ENCODE measurements at places on chromosomes 12 and 14.

DNA sequence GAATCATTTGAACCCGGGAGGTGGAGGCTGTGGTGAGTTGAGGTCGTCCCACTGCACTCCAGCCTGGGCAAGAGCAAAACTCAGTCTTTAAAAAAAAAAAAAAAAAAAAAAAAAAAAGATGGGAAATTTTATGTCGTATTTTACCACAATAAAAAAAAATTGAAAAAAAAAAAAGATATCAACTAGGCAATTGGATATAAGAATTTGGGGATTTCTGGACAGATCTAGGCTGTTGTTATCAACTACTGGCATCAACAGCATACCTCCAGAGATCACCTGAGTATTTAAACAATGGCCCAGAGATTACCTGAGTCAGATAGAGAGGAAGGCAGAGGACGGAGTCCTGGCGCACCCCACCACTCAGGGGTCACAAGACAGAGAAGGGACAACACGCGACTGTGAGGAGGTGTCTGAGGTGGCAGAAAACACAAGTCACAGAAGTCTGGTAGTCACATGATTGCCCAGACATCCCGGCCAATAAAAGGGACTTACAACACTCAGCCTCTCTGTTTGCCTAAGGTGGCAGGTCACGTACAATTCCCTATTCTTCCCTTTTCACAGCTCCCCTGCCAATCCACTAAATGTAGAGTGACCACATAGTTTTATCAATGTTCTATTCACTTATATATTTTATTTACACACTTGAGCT is 1.8 kb downstream of the SPRING1 start:
- H3K36me3 ChIP-seq = peaks cover 9% of the 10 kb centered on the region
- H3K27me3 ChIP-seq = no peaks in the 10 kb centered on the region
- peak overlapping the region; percentile 93 for H3K4me3 ChIP-seq
- no peak overlapping the region for H3K27ac ChIP-seq
- DNase-seq = no peak
- H3K4me1 ChIP-seq = peaks cover 19% of the 10 kb centered on the region

DNA sequence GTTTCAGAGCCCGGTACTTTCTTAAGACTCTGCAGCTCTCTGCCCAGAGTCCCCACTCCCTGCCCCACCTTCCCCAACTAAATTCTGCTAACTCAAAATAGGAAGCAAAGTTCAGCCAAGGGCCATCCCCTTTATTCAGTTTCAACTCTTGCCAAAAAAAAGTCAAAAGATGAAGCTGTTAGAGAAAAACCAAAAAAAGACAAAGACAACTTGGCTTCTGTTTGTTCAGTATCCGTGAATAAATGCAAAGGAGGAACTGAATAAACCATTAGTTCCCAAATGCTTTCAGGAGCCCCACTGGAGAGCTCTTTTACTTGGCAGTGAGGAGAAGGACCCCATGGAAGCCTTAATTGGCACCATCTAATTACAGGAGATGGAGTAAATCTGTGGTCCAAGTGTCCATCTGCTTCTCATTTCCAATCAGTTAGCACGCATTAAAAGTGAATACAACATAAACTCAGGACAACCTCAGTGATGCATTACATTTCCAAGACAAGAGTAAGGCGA is 155.4 kb upstream of the GZMB start:
- H3K4me3 ChIP-seq = no peak overlapping the region
- DNase-seq = no peak
- no peaks in the 10 kb centered on the region for H3K27me3 ChIP-seq
- H3K36me3 ChIP-seq = no peaks in the 10 kb centered on the region

GRCh38 chr12:24562771-24563431 is 386.0 kb downstream of the BCAT1 start:
- DNase-seq = no peak
- no peaks in the 10 kb centered on the region for H3K36me3 ChIP-seq
- H3K27ac ChIP-seq = peak overlapping the region; percentile 93

GRCh38 chr14:65282896-65283253 is 129.7 kb upstream of the FUT8 start:
- no peak overlapping the region for H3K27ac ChIP-seq
- H3K36me3 ChIP-seq = no peaks in the 10 kb centered on the region
- peaks cover 8% of the 10 kb centered on the region for H3K4me1 ChIP-seq
- no peak overlapping the region for H3K4me3 ChIP-seq

GRCh38 chr14:98070536-98070935 is 1201.5 kb downstream of the BCL11B start:
- DNase-seq = no peak
- H3K27me3 ChIP-seq = no peaks in the 10 kb centered on the region
- no peak overlapping the region for H3K4me3 ChIP-seq
- no peaks in the 10 kb centered on the region for H3K36me3 ChIP-seq
- H3K27ac ChIP-seq = no peak overlapping the region

DNA sequence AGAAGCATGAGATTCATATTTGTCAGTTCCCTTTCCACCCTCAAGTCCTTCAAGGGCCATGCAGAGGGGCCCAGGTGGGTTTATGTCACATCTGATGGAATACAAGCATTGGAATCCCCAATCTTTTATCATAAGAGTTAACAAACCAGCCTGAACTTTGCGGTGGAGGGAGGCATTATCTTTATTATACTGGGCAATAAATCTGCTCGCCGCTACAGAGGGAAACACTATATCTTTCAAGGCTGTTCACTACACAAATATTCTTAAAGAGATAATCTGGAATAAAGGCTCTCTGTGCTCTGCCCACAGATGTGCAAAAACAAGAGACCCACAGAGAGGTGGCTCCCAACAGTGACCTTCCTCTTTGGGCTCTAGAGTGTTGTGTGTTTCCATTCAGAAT is 153.6 kb upstream of the PLEKHA5 start:
- H3K4me3 ChIP-seq = no peak overlapping the region
- no peaks in the 10 kb centered on the region for H3K27me3 ChIP-seq
- DNase-seq = no peak
- H3K27ac ChIP-seq = no peak overlapping the region

DNA sequence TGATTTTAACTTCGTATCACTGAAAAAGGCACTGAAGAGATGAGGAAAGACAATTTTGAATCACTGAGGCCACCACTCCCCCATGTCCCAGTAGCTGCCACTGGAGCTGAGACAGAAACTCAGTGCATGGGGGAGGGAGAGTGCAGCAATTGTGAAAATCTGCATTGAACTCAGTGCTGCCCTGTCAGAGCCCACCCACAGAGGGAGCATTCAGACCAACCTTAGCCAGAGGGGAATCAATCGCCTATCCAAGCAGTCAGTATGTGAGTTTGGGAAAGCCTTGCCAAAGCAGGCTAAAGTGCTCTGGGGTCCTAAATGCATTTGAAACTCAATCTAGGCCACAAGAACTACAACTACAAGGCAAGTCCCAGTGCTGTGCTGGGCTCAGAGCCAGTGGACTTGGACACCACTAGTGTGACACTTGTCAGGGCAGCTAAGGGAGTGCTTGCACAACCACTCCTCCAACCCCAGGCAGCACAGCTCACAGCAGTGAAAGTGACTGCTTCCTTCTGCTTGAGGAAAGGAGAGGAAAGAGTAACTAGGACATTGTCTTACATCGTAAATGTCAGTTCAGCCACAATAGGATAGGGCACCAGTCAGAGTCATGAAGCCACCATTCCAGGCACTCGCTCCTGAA is 13.3 kb downstream of the RNASE3 start:
- no peak overlapping the region for H3K4me3 ChIP-seq
- no peak for DNase-seq
- no peaks in the 10 kb centered on the region for H3K27me3 ChIP-seq
- H3K4me1 ChIP-seq = no peaks in the 10 kb centered on the region
- H3K36me3 ChIP-seq = no peaks in the 10 kb centered on the region

GRCh38 chr12:30992381-30992780 is 65.8 kb downstream of the TSPAN11 start:
- no peaks in the 10 kb centered on the region for H3K36me3 ChIP-seq
- no peak for DNase-seq

DNA sequence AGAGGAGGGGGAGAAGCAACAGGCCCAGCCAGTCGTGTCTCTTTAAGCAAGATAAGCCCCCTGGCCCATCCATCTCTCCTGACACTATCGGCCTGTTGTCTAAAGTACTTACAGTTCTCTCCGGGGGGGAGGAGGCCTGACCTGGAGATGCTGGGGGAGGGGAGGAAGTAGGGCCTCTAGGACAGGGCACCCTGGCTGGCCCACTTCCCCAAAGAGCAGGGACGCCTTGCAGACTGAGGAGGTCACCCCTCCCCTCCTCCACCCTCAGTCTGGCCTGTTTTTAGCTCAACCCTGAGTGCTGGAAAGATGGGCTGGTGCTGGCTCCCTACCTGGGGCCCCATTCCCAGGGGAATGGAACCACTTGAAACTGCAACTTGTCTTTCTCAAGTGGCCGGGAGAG is 70.3 kb downstream of the TBX5 start:
- H3K4me3 ChIP-seq = no peak overlapping the region
- H3K27me3 ChIP-seq = no peaks in the 10 kb centered on the region
- no peaks in the 10 kb centered on the region for H3K4me1 ChIP-seq
- H3K36me3 ChIP-seq = no peaks in the 10 kb centered on the region
- no peak for DNase-seq

- no peaks in the 10 kb centered on the region for H3K27me3 ChIP-seq
- H3K27ac ChIP-seq = no peak overlapping the region
- no peak overlapping the region for H3K4me3 ChIP-seq
- DNase-seq = no peak
- H3K4me1 ChIP-seq = no peaks in the 10 kb centered on the region
- H3K36me3 ChIP-seq = no peaks in the 10 kb centered on the region
Observed at GRCh38 chr14:22671622-22672021, 27.5 kb upstream of the OR6J1 start.

DNA sequence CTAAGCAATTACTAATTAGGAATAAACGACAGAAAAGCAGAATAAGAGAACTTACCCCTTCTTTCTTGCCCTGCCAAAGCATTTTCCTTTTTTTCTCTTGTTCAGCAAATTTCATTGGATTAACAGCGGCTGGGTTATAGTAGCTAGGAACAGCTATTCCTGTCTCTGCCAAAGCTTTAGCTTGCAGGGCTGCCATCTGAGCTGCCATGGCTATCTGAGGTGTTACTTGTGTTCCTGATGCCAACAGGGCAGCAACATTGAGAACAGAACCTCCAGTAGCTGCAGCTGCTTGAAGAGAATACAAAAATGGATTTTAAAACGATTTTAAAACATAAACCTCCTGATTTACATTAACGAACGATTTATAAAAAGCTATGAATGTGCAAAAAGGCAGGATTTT is 7.4 kb upstream of the ZCCHC8 start:
- no peak overlapping the region for H3K4me3 ChIP-seq
- H3K36me3 ChIP-seq = peaks cover 98% of the 10 kb centered on the region
- no peaks in the 10 kb centered on the region for H3K27me3 ChIP-seq
- no peaks in the 10 kb centered on the region for H3K4me1 ChIP-seq
- DNase-seq = no peak

- H3K27me3 ChIP-seq = no peaks in the 10 kb centered on the region
- H3K4me1 ChIP-seq = no peaks in the 10 kb centered on the region
- H3K4me3 ChIP-seq = no peak overlapping the region
- H3K36me3 ChIP-seq = no peaks in the 10 kb centered on the region
- H3K27ac ChIP-seq = no peak overlapping the region
- DNase-seq = no peak
Observed at GRCh38 chr14:84555493-84555892, 974.5 kb upstream of the FLRT2 start.

DNA sequence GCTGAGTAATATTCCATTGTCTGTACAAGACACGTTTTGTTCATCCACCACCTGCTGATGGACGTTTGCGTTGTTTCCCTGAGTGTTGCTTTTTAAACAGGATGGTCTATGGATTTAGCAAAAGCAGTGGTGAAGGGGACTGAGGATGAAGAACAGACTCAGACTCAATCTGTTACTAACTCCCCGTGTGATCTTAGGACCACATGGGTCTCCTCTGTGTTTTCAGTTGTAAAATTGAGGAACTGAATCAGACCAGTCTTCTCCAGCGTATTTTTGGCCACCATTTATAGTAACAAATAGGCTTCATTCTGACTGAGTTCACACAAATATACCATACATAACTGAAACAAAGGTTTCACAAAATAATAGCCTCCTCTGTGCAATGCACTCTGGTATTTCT is 85.6 kb downstream of the FOXN3 start:
- H3K4me1 ChIP-seq = peaks cover 9% of the 10 kb centered on the region
- no peak for DNase-seq
- H3K36me3 ChIP-seq = no peaks in the 10 kb centered on the region
- H3K27ac ChIP-seq = no peak overlapping the region
- no peaks in the 10 kb centered on the region for H3K27me3 ChIP-seq

DNA sequence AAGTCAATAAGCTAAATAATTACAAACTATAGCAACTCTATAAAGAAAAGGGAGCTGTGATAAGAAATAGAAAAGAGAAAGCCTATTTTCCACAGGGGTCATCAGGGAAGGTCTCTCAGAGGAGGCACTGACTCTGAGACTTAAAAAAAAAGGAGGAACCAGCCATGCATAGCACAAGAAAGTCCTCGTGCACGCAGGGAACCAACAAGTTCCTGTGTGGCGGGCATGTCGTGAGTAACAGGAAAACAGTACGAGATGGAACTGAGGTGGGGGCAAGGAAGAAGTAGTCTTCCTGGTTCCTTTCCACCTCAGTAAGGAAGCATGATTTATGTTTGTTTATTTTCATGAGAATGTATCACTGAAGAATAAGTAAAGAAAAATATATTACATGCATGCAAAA is 367.0 kb upstream of the TMEM132C start:
- no peak overlapping the region for H3K27ac ChIP-seq
- H3K36me3 ChIP-seq = no peaks in the 10 kb centered on the region
- no peaks in the 10 kb centered on the region for H3K4me1 ChIP-seq
- DNase-seq = no peak
- no peak overlapping the region for H3K4me3 ChIP-seq

DNA sequence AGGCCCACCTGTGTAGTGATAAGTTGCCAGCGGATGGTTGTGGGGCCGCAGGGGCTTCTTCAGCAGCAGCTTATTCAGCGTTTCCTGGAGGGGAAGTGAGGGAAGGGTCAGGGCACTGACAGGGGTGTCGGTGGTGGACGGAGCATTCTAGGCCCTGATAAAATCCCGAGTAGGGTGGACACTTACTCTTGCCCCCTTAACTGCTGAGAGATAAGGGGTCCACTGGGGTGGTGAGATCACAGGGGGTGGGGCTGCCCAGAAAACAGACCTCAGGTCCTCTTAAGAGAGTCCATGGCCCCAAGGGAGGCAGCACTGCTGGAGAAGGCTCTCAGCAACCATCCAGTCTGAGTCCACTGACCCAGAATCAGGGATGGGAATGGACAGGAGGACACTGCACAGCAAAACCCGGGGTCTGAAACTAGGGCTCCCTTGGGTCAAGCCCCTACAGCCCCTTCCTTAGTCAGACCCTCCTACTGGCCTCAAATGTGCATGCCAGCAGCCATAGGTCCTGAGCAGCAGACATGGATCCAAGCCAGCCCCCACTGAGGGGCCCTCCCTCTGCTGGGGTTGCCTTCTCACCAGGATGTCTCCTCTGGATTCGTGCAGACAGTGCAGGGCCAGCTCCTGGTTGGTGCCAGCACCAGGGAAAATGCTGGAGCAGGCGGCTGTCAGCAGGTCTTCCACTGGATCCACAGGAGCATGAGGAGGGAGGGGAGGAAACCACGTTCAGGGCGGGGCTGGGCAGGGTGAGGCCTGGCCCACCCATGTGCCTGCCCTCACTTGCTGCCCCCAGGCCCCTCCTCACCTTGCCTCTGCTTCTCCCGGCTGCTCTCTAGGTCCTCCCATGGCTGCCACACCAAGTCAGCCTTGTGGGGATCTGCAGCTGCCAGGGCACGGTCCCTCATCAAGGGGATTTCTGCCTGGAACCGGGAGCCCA is 12.1 kb upstream of the PNMA1 start:
- H3K27ac ChIP-seq = peak overlapping the region; percentile 64
- peaks cover 75% of the 10 kb centered on the region for H3K4me1 ChIP-seq
- peaks cover 72% of the 10 kb centered on the region for H3K36me3 ChIP-seq

- H3K4me1 ChIP-seq = peaks cover 4% of the 10 kb centered on the region
- DNase-seq = no peak
- no peaks in the 10 kb centered on the region for H3K27me3 ChIP-seq
- H3K4me3 ChIP-seq = no peak overlapping the region
Observed at GRCh38 chr12:24491968-24492367, 456.9 kb downstream of the BCAT1 start.
